ENCODE measurements at places on chromosomes 2 and 18.

DNA sequence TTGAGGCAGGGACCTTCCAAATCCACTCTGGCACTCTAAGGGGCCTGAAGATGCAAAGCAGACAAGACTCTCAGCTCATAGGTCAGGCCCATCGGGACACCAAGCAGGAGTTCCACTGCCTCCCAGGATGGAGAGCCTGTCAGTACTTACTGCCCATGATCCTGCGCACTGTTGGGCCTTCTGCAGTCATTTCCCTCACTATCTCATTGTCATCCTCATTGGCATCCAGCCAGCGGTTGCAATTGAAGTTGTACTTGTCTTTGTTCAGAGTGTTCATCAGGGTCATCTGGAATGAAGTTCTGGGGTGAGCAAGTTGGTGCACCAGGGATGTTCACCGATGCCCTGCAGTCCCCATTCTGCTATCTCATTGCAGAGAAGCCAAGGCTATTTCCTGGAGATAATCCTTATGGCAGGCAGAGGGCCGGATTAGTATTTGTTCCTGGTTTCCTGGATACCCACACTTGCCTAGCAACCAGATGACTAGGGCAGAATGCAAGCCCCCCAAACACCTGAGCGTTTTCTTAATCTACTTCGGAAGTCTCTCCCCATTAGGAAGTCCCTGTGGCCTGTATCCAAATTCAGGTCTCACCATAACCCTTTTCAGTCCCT is 65.1 kb downstream of the LOXHD1 start:
- DNase-seq, result peak; percentile 62

GRCh38 chr2:149617476-149617875 is 29.9 kb upstream of the MMADHC start:
- no peak for DNase-seq

GRCh38 chr2:169272010-169272409 is 90.3 kb downstream of the LRP2 start:
- no peak for DNase-seq

- no peak for DNase-seq
Measured at GRCh38 chr2:181836583-181836982, 54.9 kb upstream of the ITPRID2 start.

DNA sequence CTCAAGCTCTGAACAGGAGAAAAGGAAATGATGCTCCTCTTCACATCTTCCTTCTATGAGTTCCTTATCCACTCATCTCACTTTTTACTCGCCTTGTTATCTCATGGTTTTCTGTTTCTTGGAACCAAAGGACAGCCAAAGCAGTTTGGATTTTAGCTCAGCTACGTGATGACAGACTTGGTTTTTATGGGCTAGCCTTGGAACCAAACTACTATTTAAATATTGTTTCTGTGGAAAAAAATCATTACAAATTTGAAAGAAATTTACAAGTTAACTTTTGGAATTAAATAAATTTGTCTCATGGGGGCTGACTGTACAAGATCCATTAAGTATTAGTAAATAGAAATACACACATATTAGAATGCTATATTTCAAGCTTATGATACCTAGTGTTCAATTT is 727.8 kb upstream of the FANCL start:
- DNase-seq, result no peak

DNA sequence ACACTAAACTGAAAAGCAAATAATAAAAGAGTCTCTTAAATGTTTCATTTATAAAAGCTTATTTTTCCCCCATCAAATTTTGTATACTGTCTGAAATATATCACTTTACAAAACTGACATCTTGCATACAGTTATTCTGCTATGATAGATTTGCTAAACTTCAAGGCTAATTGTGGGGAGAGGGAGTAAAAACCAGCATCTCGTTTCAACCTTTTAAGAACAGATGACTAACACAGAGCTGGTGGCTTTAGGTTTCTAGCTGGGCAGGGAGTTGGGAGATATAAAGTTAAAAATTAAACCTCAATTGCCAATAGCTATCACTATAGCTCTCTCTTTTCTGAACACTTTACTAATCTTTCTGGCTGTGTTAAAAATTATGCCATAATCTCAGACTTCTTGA is 23.5 kb downstream of the C1D start:
- no peak for DNase-seq

- no peak for DNase-seq
Measured at GRCh38 chr18:75809151-75809925, 381.8 kb upstream of the SMIM21 start.

GRCh38 chr2:170929686-170930050 is 615 bp downstream of the GORASP2 start:
- peak; percentile 76 for DNase-seq

- peak; percentile 78 for DNase-seq
Measured at GRCh38 chr2:218168635-218169462, 2.1 kb upstream of the CXCR1 start.

GRCh38 chr18:35203067-35203466 is 37.8 kb upstream of the ZNF397 start:
- no peak for DNase-seq

- no peak for DNase-seq
Measured at GRCh38 chr2:223203971-223204929, 152.3 kb downstream of the KCNE4 start.

DNA sequence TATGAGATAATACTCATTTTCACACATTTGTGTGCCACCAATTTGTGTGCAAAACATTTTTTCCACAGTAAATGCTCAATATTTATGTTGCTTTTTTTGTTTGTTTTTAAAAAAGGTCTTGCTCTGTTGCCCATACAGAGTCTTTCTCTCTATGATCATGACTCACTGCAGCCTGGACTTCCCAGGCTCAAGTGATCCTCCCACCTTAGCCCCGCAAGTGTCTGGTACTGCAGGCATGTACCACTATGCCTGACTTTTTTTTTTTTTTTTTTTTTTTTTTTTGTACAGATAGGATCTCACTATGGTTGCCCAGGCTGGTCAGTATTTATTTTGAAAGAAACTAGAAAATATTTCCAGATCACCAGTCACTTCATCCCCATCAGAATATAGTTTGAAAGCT is 297.8 kb upstream of the GYPC start:
- DNase-seq, result no peak
